ELF-1 (cell line): ENCODE measurements at places on chromosomes 2 and 18.

DNA sequence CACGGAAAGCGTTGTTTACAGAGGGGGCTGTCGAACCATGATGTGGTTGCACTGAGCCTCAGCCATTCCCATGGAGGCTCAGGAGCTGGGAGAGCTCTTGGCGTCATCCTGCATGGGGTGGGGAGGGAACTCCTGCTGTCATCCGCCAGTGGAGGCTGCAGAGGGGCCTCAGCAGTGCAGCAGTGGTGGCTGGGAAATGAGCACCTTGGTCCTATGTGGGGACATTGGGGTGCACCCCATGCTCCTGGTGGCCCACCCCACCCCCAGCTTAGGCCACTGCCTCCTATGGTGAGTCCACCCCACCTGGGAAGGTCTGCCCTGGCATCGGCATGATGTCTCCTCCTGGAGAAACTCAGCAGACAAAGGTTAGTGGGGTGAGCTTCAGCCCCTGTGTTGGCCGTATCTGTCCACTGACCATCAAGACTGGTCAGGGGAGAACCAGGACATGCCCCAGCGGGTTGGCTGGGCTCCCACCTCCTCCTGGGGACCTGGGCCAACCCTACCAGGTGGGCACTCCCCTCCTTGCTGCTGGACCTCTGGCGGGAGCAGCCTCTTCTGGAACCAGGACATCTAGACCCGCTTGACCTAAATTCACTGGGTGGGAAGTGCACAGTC, 67.8 kb upstream of the HDAC4 start:
- DNase-seq: no peak

DNA sequence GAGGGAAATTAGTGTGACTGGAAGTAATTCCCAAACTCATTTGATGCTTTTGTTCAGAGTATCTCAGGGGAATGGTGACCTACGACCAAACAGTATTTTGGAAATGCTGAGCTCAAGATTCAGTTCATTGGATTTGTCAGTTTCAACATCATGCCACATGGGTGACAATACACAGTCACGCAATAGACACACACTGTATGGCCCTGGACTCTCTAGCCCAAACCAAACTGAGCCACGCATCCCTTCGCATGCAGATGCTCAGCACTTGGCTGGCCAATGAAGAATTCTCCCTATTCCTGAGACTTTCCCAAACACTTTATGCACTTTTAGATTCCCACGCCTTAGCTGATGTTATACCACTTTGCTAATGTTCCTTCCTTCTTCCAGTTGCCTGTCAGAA, 10.0 kb downstream of the PDE1A start:
- DNase-seq: no peak

GRCh38 chr2:193303464-193303863, 1108.7 kb upstream of the TMEFF2 start:
- no peak for DNase-seq

GRCh38 chr2:8346706-8347430, 335.0 kb upstream of the ID2 start:
- DNase-seq: no peak

GRCh38 chr18:54672846-54673475, 81.9 kb downstream of the DYNAP start:
- DNase-seq: peak; percentile 32

GRCh38 chr2:242035858-242036652, 166.5 kb downstream of the RTP5 start:
- DNase-seq: no peak

GRCh38 chr18:38307914-38308313, 742.3 kb upstream of the CELF4 start:
- DNase-seq: no peak

GRCh38 chr2:63484901-63485300, 103.4 kb downstream of the WDPCP start:
- no peak for DNase-seq

GRCh38 chr2:105954891-105955290, 210.2 kb downstream of the NCK2 start:
- no peak for DNase-seq

- no peak for DNase-seq
These were observed 108.9 kb downstream of the CLIP4 start for GRCh38 chr2:29223851-29224692.

- no peak for DNase-seq
These were observed 23.7 kb upstream of the BOK start for GRCh38 chr2:241534701-241535375.

- no peak for DNase-seq
These were observed 12.9 kb upstream of the DPP4 start for GRCh38 chr2:162086904-162087303.

- DNase-seq: no peak
These were observed 35.7 kb downstream of the APOB start for GRCh38 chr2:21008014-21008789.

DNA sequence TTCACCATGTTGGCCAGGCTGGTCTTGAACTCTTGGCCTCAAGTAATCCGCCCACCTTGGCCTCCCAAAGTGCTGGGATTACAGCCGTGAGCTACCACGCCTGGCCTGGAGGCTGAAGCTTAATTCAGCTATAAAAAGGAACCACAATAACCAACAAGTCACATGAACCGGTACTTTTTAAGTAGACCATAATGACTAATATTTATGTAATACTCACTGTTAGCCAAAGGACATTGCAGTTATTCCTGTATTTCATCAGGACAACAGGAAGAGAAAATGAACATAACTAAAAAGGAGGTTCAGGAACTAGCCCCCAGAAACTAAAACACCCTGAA, 49.0 kb upstream of the TMEM87B start:
- DNase-seq: no peak

GRCh38 chr2:98269274-98269673, 77.0 kb upstream of the CNGA3 start:
- peak; percentile 37 for DNase-seq

DNA sequence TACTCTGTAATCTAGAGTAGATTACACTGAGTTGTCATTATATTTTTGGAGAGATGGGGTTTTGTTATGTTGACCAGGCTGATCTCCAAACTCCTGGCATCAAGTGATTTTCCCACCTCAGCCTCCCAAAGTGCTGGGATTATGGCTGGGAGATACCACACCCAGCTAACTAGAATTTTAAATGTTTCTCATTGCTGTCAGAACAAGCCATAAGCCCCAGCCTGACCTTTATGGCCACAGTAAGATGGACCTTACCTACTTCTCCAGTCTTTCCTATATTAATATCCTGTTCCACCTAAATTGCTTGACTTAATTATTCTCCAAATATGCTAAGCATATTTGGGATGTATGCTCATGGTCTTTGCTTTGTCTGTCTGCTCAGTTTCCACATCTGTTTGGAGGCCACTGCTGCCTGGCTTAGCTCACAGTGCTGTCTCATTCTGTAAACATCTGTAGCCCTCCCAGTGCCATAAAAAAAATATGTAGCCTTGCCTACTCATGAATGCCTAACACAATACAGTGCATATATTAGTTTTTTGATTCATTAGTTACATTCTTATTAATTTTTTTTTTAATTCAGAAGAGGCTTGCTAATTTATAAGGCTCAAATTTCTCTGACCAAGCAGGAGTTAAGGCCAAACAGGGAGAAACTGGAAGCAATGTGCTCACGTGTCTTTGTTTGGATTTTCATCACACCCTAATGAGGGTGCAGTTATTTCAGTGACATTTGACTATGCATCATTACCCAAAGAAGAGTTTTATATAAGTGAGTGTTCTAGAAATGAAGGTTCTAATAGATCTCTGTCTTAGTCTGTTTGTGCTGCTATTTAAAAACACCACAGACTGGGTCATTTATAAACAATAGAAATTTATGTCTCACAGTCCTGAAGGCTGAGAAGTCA, 45.3 kb upstream of the PSME4 start:
- no peak for DNase-seq
